Inflammatory macrophage treated with lipopolysaccharide for 1 hour (primary cell): ENCODE measurements at places on chromosomes 11 and 22.
A peak's percentile ranks its signal among the peaks of the same experiment; 100 is the strongest.

- no peak for DNase-seq
These were observed 7.6 kb upstream of the POU2AF1 start for GRCh38 chr11:111386611-111387150.

- DNase-seq = no peak
These were observed 292.5 kb downstream of the TMEM135 start for GRCh38 chr11:87330187-87330601.

DNA sequence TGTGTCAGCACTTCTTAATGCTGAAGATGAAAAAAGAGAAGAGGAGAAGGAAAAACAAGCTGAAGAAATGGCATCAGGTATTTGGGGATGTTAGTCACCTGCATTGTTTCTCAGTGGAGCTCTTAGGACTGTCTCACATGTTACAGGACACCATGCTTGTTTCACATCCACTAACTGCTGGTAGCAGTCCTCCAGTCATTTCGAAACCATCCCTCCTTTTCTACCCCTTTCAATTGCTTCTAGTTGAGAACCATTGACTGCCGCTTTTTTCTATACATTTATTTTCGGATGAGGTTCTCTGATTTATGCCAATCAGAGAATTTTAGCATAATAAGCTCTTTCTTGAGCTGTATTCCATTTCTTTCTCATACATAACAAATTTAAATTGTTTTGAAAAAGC is 21.5 kb downstream of the BIRC2 start:
- no peak for DNase-seq

DNA sequence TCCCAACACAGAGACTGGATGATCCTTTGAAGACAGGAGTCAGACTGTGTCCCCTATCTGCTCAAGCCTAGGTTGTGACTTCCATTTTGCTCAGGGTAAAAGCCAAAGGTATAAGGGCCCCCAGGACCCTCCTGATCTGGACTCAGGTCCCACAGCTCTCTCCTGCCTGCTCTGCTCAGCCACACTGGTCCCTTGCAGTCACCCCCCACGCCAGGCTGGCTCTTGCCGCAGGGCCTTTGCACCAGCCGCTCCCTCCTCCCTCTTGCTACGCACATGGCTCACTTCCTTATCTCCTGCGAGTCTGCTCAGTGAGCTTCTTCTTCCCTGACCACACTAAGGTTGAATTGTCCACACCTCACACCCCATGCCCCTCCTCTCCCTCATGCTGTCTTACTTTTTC is 28.4 kb upstream of the CACNG2 start:
- no peak for DNase-seq

DNA sequence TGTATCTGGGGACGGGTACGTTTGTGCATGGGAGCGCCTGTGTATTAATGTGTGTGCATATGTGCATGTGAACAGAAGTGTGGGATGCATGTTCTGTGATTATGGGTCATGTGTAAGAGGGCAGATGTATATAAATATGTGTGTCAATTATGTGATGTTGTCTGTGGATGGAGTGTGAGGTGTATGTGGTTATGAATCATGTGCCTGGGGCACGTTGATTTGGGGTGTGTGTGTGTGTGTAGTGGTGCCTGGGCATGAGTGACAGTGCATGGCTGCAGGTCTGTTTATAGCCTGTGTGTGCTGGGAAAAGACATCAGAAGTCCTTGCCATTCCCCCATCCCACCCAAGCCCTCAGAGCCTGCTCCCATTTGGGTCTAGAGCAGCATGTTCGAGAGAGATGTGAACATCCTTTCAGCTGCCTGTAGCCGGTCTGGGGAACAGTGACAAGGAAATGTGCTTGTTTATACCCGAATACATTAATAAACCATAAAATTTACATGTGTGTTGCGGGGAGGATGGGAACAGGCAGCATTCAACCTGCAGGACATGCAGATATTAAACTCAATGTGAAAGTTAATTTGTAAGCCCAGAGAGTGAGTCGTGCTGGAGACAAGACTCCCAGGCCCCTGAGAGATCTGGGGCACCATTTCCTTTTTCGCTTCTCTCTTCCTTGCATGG is 129.0 kb downstream of the NECTIN1 start:
- no peak for DNase-seq

DNA sequence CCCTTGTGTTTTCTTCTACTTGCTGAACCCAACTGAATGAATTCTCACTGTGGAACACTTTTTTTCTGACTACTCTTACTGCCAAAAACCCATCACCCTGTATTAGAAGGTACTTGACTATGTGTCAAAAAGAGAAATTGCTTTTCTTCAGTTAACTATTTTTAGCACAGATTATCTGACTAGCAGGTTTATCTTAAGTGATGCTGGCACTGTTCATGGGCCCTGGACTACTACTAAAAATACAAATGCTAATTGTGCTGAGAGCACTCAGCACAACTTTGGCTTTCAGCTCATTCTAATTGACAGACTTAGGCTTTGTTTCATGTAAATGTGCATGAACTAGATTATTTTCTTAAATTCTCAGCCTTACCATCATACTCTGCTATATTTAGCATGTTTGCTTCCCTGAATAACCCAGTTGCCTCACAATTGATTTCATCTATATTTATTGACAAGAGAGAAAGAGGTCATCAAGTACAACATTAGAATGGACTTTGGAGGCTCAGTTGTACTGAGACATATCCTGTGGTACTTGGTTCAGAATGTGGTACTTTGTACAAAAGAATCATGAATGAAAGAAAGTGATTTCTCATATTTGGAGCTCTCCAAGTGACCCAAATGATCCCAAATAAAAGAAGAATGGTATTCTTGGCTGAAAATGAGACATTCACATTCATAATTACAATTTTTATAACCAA is 478.3 kb downstream of the KCNA4 start:
- DNase-seq = no peak

DNA sequence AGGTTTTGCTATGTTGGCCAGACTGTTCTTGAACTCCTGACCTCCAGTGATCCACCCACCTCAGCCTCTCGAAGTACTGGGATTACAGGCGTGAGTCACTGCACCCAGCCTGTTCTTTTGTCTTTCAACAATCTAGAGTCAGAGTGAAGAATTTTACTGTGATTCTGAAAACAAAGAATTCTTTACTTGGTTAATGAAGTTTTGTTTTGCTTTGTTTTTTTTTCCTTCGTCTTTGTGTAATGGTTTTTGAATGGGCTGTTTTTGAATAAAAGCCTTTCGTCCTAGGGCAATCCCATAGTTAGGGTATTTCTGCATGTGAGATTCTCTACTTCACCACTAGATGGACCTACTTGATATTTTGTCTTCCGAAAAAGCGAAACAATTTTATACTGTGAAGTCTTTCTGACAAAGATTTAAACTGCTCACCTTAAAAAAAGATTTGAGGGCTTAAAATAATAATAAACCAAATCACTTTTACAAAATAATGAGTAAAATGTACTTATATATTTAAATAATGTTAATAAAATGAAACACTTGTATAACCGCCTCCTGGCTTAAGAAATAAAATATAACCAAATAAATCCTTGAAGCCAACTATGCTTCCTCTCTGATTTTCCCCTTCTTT is 43.4 kb upstream of the SC5D start:
- DNase-seq = peak; percentile 32

- DNase-seq = no peak
These were observed 12.7 kb downstream of the ROBO4 start for GRCh38 chr11:124884869-124885479.

- no peak for DNase-seq
These were observed 200.8 kb upstream of the ZC3H12C start for GRCh38 chr11:109892321-109892794.

DNA sequence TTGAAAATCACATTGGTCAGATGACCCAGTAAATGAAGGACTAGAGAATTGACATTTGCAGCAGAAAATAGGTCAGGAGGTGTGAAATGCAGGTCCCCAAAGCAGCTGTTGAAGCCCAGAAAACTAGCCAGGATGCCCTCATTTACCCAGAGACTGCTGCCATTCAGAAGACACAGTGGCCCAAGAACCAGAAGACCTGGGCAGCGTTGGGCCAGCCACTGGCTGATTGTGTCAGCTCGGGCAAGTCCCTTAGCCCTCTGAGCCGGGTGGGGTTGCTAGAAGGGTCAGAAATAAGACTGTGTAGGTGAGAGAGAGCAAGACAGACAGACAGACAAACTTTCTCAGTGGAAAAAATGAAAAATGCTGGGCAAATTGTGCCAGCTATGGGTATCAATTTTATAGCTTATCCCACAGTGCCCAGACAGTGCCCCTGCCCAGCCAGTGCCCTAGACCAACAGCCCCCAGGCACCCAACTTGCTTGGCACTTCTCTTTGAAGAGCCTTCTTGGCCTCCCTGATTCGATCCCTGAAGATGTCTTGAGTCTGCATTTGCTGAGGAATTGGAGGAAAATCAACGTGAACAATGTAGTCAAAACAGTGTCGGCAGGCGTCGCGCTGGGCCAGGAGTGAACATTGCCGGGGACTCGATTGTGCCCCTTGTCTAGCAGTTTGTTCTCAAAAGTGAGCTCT is 198.3 kb downstream of the MN1 start:
- no peak for DNase-seq

GRCh38 chr11:116529271-116529670 is 243.5 kb downstream of the BUD13 start:
- DNase-seq = no peak

- DNase-seq = no peak
These were observed 33.5 kb downstream of the LRP5 start for GRCh38 chr11:68345776-68346461.

- no peak for DNase-seq
These were observed 154.4 kb downstream of the SBF2 start for GRCh38 chr11:10139656-10140055.

DNA sequence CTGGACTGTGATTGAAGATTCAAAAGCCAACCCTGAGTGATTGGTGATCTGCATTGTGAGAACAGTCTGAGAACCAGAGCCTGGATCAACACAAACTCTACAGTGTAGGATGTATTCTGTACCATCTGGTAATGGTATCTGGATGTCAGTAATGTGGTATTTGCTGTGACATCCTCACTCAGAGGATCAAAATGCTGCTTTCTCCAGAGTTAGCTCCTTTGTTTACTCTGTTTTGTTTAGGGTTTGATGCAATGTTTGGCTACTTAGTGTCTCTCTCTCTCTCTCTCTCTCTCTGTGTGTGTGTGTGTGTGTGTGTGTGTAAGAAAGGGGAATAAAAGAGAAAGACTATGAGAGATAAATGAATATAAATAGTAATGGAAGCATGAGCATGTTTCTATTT is 24.3 kb downstream of the CASP4 start:
- DNase-seq = no peak

GRCh38 chr22:20752873-20753272 is 21.0 kb upstream of the SERPIND1 start:
- no peak for DNase-seq

DNA sequence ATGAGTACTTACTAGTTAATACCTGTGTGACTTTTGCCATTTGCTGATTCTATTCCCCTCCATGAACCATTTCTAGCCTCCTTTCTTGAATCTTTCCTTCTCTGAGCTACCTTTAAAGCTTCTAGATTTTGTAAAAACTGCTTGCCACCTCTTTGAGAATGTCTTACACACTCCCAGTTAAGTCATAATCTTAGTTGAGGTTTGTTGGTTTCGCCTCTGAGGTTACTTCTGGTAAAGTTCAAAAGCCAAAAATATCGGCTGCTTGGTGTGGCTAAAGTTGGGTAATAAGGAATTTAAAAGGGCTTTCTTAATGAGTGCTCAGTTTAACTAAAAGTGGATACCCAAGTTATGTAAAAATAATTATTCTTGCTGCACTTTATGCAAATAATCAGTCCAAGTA is 10.4 kb upstream of the GLYAT start:
- no peak for DNase-seq

GRCh38 chr11:120500414-120501071 is 11.0 kb upstream of the GRIK4 start:
- DNase-seq = no peak

- no peak for DNase-seq
These were observed 36.4 kb upstream of the KIRREL3 start for GRCh38 chr11:127037001-127037400.

- DNase-seq = no peak
These were observed 36.4 kb downstream of the RAB30 start for GRCh38 chr11:83035070-83035854.

DNA sequence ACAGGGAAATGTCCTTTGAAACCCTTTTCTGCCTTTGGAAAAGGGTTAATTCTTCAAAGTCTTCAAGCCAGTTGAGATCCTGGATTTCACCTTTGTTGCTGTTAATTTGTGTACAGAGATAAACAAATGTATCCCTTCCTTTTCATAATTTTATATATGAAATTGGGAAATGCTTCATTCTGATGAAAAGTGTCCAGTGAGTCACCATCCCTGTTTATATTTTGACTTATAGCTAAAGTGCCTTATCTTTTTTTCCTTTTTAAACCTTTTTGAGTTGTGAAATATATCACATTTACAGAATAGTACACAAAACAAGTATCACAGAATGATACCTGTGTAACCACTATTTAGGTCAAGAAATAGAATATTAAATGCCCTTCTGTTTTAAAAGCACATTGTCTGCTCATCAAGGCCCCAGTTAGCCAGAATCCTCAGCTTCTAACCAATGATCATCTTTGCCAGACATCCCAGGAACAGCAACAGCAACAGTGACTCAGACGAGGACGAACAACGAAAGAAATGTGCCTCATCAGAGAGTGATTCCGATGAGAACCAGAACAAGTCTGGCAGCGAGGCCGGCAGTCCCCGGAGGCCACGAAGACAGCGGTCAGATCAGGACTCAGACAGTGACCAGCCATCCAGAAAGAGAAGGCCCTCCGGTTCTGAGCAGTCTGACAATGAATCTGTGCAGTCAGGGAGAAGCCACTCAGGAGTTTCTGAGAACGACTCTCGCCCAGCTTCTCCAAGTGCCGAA is 27.3 kb downstream of the CTR9 start:
- DNase-seq = no peak

DNA sequence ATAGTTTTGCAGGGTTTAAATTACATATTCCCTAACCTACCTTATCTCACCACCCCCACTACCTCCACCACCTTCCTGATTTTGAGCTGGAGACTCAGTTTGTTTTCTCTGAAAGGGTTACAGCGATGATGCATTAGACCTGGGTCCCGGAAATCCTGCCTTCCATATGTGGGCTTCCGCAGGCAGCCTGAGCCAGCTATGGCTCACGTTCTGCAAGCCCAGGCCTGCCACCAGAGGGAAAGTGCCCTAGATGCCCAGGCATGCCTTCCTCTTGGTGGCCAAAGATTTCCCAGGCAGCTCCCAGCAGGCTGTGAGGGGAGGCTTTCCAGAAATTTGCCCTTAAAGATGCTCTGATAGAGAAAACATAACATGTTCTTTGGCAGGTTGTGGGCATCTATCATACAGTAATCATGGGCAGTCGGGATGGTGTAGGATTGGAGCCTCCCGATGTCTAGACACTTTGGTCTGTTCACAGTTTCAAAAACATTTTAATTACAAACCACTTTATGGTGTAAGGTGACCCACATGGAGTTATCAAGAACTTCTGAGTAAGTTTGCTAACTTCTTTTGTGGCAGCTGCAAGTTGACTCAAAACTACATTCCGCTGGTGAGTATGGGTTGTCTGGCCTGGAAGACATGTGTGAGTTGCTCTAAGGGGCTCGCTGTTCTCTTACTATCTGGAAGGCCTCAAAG is 79.3 kb downstream of the MICAL2 start:
- DNase-seq = no peak
